CD4-positive, alpha-beta memory T cell (primary cell): ENCODE measurements at places on chromosomes 3 and 15. TPM values are rescaled to one million over a fixed set of nuclear protein-coding genes. Genes with fewer than 3 reads are reported as not detected.

C3orf22 gene
- total RNA-seq: not detected

DNA sequence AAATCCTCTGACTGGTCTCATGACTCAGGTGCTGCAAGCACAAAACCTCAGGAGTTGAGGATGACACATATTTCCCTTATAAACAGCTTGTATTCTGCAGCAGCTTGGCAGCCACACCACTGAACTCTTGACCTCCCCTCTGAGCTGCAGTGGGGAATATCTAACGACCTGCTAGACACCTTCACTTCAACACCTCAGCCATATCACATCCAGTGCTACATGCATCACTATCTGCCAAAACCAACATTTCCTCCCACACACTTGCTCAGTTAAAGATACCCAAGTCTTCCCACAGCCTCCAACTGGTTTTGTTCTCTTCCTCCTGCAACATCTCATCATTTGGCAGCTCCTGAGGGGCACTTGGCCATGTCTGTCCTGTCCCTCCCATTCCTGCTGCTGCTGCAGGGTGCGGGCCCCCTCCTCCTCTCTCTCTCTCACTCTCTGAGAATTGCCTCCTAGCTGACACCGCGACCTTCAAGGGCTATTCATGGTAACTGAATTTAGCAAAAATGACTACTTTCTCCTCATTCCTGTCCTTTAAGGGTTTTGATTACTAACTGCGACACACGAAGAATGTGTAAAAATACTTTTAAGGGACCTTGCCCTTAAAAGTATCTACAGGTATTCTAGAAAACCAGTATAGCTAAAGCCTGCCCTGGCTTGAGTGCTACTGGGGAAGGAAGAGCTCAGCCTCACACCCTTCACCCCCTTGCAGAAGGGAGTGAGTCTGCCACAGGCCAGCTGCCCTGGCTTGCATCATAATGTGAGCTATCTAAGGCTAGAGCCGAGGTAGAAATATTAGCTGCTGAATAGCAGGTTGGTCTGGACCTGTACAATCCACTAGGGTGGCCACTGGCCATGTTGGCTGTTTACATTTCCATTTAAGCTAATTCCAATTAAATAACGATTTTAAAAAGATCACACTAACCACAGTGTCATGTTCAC lies 5.0 kb upstream of the CCR9 start:
- H3K27ac ChIP-seq: no peak overlapping the region
- H3K4me3 ChIP-seq: no peak overlapping the region
- H3K36me3 ChIP-seq: no peaks in the 10 kb centered on the region
- peak; percentile 80 for DNase-seq
- H3K27me3 ChIP-seq: no peaks in the 10 kb centered on the region
- H3K4me1 ChIP-seq: peaks cover 25% of the 10 kb centered on the region

DNA sequence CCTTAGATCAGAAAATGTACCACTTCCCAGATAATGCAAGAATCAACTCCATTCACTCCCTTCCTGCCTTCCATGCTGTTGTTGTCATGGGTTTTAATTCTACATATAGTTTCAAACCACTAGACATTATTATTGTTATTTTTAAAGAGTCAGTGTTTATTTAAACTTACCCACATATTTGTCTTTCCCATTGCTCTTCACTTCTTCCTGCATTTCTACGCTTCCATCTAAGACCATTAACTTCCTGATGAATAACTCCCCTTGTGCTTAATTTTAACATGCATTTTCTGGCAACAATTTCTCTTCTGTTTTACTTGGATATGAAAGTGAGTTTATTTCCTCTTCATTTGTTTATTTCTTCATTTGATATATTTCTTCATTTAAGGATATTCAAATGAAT lies 127.1 kb upstream of the FHIT start:
- DNase-seq: no peak
- H3K36me3 ChIP-seq: no peaks in the 10 kb centered on the region
- no peaks in the 10 kb centered on the region for H3K4me1 ChIP-seq

TRIM42 gene
- not detected for total RNA-seq

NR1I2 gene
- 0.39 TPM for total RNA-seq

- H3K4me1 ChIP-seq: no peaks in the 10 kb centered on the region
- no peak overlapping the region for H3K27ac ChIP-seq
Measured at GRCh38 chr3:126848991-126849390, 133.9 kb upstream of the PLXNA1 start.

DNA sequence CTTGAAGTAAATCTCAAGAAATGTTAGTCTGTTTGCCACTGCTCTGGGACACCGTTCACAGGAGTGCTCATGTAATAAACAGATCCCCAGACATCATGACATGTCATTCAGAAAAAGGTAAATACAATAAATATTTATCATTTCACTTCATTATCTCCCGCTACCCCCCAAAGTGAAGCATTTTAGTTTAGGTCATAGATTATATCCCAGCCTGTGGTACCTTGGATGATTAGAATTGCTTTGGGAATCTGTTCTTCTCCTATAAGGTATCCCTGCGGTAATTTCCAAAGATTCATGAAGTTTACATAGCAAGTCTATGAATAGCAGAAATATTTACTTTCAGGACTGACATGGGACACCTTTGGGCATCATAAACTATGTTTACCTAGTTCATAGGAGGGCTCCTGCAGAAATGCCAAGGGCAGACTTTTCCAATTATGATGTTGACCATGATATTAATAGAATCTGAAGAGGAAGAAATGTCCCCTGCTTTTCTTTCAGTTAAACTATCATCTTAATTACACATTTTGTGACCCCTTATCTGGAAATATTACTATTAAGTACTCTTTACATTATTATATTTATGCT lies 268.0 kb downstream of the NAALADL2 start:
- H3K4me1 ChIP-seq: no peaks in the 10 kb centered on the region
- no peaks in the 10 kb centered on the region for H3K36me3 ChIP-seq
- no peak for DNase-seq
- no peak overlapping the region for H3K27ac ChIP-seq

- H3K27ac ChIP-seq: no peak overlapping the region
- H3K27me3 ChIP-seq: no peaks in the 10 kb centered on the region
- no peaks in the 10 kb centered on the region for H3K36me3 ChIP-seq
- no peak overlapping the region for H3K4me3 ChIP-seq
- H3K4me1 ChIP-seq: peaks cover 7% of the 10 kb centered on the region
- DNase-seq: no peak
Measured at GRCh38 chr3:197908957-197909701, 40.9 kb upstream of the RPL35A start.

- H3K36me3 ChIP-seq: no peaks in the 10 kb centered on the region
- no peak for DNase-seq
- no peaks in the 10 kb centered on the region for H3K27me3 ChIP-seq
- H3K4me1 ChIP-seq: no peaks in the 10 kb centered on the region
- H3K27ac ChIP-seq: no peak overlapping the region
- no peak overlapping the region for H3K4me3 ChIP-seq
Measured at GRCh38 chr3:170331143-170331542, 26.4 kb upstream of the SKIL start.

GRCh38 chr3:42096796-42097565 lies 5.8 kb downstream of the TRAK1 start:
- H3K36me3 ChIP-seq: no peaks in the 10 kb centered on the region
- no peak for DNase-seq
- peaks cover 4% of the 10 kb centered on the region for H3K4me1 ChIP-seq
- no peaks in the 10 kb centered on the region for H3K27me3 ChIP-seq
- H3K27ac ChIP-seq: no peak overlapping the region

DNA sequence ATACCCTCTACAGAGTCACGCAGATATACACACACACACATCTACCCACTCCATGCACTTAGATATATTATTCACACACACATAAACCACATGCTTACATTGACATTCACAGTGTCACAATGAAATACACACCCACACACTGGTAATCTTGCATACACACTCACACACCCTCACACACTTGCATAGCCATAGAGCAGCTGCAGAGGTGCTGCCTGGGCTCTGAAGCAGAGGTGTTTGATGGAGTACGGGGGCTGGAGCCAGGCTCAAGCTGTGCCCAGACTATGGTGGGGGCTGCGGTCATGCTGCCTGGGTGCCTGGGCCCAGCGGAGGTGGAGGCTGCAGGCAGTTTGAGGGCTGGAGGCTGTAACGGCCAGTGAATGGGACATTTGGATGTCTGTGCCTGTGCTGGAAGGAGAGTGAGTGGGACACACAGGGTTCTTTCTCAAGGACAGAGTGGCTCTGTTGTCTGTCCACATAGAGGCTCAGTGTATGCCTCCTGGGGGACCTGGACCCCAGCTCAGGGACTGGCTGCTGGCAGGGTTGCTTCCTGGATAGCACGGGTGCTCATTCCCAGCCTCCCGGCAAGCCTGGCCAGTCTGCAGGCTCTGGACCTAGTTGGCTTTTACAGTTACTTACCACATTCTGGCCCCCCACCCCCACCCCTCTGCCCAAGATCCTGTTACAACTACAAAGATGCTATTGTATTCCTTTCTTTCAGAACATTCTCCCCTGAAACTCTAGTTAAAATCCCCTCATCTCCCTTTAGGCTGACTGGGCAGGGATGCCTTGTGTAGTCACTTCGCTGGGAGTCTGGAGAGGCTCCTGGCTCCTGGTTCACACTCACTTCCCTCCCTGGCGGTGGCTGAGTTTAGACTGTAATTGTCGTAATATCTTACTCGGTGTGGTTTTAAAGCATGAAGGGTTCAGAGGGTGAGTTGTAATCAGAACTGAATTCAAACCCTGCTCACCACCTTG lies 12.5 kb downstream of the GASK1A start:
- H3K4me1 ChIP-seq: no peaks in the 10 kb centered on the region
- H3K27me3 ChIP-seq: no peaks in the 10 kb centered on the region
- no peak overlapping the region for H3K4me3 ChIP-seq
- H3K36me3 ChIP-seq: no peaks in the 10 kb centered on the region

GRCh38 chr3:17747174-17747889 lies 4.9 kb upstream of the TBC1D5 start:
- peaks cover 18% of the 10 kb centered on the region for H3K4me1 ChIP-seq
- no peaks in the 10 kb centered on the region for H3K27me3 ChIP-seq
- no peaks in the 10 kb centered on the region for H3K36me3 ChIP-seq
- H3K27ac ChIP-seq: no peak overlapping the region

- no peak for DNase-seq
- H3K36me3 ChIP-seq: no peaks in the 10 kb centered on the region
- no peak overlapping the region for H3K4me3 ChIP-seq
- H3K4me1 ChIP-seq: no peaks in the 10 kb centered on the region
Measured at GRCh38 chr3:8668216-8668615, 23.6 kb upstream of the SSUH2 start.

KLHL40 gene
- not detected for total RNA-seq

- no peaks in the 10 kb centered on the region for H3K36me3 ChIP-seq
- peaks cover 10% of the 10 kb centered on the region for H3K4me1 ChIP-seq
- peaks cover 24% of the 10 kb centered on the region for H3K27me3 ChIP-seq
- H3K27ac ChIP-seq: no peak overlapping the region
Measured at GRCh38 chr3:57078635-57079473, 18.4 kb downstream of the SPATA12 start.

DNA sequence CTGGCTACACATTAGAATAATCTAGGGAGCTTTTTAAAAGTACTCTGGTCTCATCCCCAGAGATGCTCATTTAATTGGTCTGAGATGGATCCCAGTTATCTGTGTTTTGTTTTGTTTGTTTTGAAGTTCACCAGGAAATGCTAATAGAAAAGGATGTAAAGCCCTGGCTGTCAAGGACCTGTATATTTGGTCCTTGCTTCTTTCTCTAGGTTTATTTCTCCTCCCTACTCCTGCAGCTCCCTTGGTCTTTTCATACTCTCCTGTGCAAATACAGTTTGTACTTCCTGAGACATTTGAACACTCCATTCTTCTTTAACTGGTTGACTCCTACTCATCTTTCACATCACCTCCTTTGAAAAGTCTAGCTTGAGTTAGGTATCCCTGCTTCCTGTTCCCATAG lies 3.3 kb downstream of the PIK3CA start:
- no peaks in the 10 kb centered on the region for H3K36me3 ChIP-seq
- DNase-seq: no peak
- H3K4me3 ChIP-seq: no peak overlapping the region
- peaks cover 54% of the 10 kb centered on the region for H3K4me1 ChIP-seq
- no peaks in the 10 kb centered on the region for H3K27me3 ChIP-seq

ZIC1 gene
- total RNA-seq: not detected

DNA sequence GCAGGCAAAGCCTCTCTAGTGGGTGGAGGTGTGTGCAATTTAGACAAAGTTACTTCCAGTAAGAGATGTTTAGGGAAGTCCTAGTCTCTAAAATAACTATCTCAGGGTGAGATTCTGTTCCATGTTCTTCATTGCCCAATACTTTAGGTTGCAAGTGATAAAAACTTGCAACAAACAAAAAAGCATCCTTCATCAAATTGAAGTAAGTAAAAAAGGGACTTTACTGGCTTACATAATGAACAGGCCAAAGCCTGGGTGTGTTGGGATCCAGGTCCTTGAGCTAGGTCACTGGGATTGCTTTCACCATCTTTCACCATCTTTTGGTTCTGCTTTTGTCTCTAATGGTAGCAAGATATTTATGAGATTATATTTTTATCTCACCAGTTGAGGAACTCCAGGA lies 38.3 kb downstream of the CX3CR1 start:
- H3K36me3 ChIP-seq: no peaks in the 10 kb centered on the region
- no peak overlapping the region for H3K4me3 ChIP-seq
- H3K4me1 ChIP-seq: no peaks in the 10 kb centered on the region
- H3K27me3 ChIP-seq: no peaks in the 10 kb centered on the region
- DNase-seq: no peak
- no peak overlapping the region for H3K27ac ChIP-seq

GRCh38 chr3:8578282-8578681 lies 66.3 kb downstream of the SSUH2 start:
- H3K4me1 ChIP-seq: no peaks in the 10 kb centered on the region
- no peak for DNase-seq
- H3K36me3 ChIP-seq: no peaks in the 10 kb centered on the region
- no peak overlapping the region for H3K27ac ChIP-seq
- no peak overlapping the region for H3K4me3 ChIP-seq

SHC4 gene
- 0.29 TPM for total RNA-seq

DNA sequence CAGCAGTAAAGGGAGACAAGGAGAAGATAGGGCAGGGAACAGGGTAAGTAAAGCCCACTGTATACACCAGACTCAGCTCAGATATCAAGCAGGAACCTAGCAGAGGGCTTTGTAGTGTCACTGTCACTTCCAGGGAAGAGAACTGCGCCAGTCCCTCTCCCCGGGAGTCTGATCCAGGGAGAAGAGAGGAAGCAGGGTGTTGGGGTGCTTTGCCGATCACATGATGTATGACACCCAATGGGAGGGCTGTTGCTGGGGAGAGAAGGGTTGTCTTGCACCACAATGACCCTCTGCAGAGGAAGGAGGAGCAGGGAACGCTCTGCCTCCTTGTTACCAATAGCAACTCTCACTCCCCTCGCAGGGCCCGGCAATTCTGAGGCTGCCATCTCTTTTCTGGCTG lies 147.2 kb upstream of the SLC2A2 start:
- H3K27me3 ChIP-seq: no peaks in the 10 kb centered on the region
- H3K4me1 ChIP-seq: no peaks in the 10 kb centered on the region
- H3K27ac ChIP-seq: no peak overlapping the region
- H3K4me3 ChIP-seq: no peak overlapping the region

DNA sequence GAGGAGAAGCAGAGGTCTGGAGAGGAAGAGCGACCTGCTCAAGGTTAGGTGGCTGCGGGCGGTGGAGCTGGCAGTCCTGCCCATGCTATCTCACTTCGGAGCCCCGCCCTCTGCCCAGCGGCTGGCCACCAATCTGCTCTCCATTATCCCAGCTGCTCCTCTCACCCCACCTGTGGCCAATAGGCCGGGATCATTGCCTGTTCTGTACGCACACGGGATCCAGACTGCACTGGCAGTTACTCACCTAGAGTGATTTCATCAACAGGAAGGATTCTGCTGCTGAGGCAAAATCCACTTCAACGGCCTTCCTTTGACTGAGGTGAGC lies 100.6 kb downstream of the TLE3 start:
- H3K27me3 ChIP-seq: no peaks in the 10 kb centered on the region
- no peak for DNase-seq
- H3K4me3 ChIP-seq: no peak overlapping the region
- no peaks in the 10 kb centered on the region for H3K4me1 ChIP-seq
- H3K27ac ChIP-seq: no peak overlapping the region
